ENCODE measurements at places on chromosomes 5 and 9. TPM values are rescaled to one million over a fixed set of nuclear protein-coding genes. Genes with fewer than 3 reads are reported as not detected.
A peak's percentile ranks its signal among the peaks of the same experiment; 100 is the strongest.

EPB41L4A gene
- total RNA-seq, result 0.51 TPM

- no peak overlapping the region for H3K4me3 ChIP-seq
- H3K27me3 ChIP-seq, result no peaks in the 10 kb centered on the region
- no peaks in the 10 kb centered on the region for H3K36me3 ChIP-seq
- no peak overlapping the region for H3K27ac ChIP-seq
- peak; percentile 45 for DNase-seq
- H3K4me1 ChIP-seq, result no peaks in the 10 kb centered on the region
These were observed 330.3 kb downstream of the MLLT3 start for GRCh38 chr9:20292002-20292401.

DNA sequence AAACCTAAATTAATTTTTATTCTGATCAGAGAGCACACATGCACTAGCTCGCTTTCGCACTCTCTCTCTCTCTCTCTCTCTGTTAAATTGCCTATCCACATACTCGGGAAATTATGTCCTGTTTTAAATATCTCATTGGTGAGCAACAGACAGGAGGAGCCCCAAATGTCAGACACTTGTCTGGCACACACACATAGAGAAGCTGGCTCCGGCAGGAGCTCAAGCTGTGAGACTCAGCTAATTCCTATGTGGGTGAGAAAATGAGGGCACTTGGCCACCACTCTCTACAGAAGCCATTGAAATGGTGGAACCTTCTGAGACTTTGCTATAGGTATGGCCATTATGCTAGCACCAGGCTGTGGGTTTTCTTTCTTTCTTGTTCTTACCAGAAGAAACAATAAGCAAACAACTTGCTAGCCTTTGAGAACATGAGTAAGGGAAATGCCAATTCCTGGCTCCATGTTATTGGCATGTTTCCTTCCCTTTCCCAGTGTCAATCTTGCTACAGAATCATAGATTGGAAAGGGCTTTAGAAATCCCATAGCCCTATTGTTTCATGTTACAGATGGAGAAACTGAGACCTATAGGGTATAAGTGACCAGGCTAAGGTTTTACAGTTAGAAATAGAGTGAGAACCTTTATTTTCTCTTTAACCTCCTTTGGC lies 9.0 kb downstream of the RFX3 start:
- peak; percentile 33 for DNase-seq
- H3K4me3 ChIP-seq, result no peak overlapping the region
- no peaks in the 10 kb centered on the region for H3K36me3 ChIP-seq
- no peak overlapping the region for H3K27ac ChIP-seq

SLC6A3 gene
- total RNA-seq, result not detected

GFPT2 gene
- total RNA-seq, result 26.7 TPM

PCBD2 gene
- total RNA-seq, result 2.8 TPM

CARD6 gene
- 12.7 TPM for total RNA-seq
